Activated effector memory CD4-positive, alpha-beta T cell treated with anti-CD3 and anti-CD28 coated beads, Interleukin-2, amount 50 U/mL, for 16 hours (primary cell): ENCODE measurements at places on chromosomes 1 and 21.
A peak's percentile ranks its signal among the peaks of the same experiment; 100 is the strongest.

- no peak for DNase-seq
These were observed 61.1 kb downstream of the SLC45A1 start for GRCh38 chr1:8378981-8379470.

DNA sequence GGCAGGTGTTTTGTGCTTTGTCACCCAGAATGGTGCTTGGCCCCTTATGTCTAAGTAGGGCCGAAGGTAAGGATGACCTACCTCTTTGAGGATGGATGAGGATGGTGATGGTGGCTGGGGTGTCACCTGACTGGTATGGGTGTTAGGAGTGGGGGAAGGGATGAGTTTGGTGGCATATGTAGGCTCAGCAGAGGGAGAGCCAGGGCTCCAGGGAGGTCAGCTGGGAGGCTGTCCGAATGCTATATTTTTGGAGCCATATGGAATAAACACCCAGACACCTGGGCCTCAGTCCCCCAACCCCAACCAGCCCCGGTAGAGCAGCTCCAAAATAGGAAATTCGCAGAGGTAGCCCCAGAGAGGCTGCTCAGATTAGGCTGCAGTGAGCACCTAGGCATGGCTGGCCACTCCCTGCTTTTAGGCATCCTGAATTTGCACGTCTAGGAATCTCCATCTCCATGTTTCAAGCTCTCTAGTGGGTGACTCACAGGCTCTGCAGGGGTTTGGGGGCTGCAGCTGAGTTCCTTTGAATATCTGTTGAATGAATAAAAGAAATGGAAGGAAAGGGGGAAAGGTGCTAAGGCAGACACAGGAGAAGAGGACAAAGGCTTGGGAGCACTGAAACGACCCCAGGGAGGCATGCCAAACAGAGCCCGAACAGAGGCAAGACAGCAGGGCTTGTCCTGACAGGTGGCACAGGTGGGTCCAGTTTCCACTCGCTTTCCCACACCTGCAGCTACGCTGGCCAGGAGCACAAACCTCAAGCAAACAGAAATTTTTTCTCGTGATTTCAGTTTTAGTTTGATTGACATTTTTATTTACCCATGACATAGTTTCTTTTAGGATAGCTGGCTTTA is 135.3 kb upstream of the EDN2 start:
- no peak for DNase-seq

GRCh38 chr1:223233410-223234169 is 90.5 kb upstream of the TLR5 start:
- DNase-seq = no peak

- DNase-seq = no peak
These were observed 8.2 kb downstream of the RBM15 start for GRCh38 chr1:110347182-110347893.

GRCh38 chr1:168419736-168420135 is 124.1 kb downstream of the XCL2 start:
- no peak for DNase-seq

- no peak for DNase-seq
These were observed 18.2 kb upstream of the PDC start for GRCh38 chr1:186479162-186479561.

- peak; percentile 33 for DNase-seq
These were observed 13.0 kb downstream of the EDARADD start for GRCh38 chr1:236407059-236407458.

- DNase-seq = no peak
These were observed 57.7 kb downstream of the PRRX1 start for GRCh38 chr1:170721621-170722020.

- DNase-seq = no peak
These were observed 294.7 kb downstream of the SIPA1L2 start for GRCh38 chr1:232335261-232335660.

DNA sequence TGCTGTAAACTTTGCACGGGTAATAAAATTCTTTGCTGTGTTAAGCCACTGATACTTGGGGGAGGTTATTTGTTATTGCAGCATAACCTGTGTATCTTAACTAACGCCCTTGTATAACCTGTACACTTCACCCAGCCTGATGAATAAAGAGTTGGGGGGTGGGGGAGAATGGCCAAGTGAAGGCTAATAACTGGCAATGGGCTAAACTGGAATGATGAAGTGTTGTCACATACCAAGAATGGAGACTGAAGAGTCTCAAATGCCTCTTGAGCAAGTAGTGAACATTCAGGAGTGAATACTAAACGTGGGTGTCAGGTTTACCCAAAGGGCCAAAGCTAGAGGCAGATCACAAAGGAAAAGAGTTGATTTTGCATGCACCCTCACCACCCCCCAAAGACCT is 169.4 kb downstream of the C1orf94 start:
- no peak for DNase-seq

GRCh38 chr1:48916130-48917069 is 139.7 kb upstream of the BEND5 start:
- DNase-seq = no peak

DNA sequence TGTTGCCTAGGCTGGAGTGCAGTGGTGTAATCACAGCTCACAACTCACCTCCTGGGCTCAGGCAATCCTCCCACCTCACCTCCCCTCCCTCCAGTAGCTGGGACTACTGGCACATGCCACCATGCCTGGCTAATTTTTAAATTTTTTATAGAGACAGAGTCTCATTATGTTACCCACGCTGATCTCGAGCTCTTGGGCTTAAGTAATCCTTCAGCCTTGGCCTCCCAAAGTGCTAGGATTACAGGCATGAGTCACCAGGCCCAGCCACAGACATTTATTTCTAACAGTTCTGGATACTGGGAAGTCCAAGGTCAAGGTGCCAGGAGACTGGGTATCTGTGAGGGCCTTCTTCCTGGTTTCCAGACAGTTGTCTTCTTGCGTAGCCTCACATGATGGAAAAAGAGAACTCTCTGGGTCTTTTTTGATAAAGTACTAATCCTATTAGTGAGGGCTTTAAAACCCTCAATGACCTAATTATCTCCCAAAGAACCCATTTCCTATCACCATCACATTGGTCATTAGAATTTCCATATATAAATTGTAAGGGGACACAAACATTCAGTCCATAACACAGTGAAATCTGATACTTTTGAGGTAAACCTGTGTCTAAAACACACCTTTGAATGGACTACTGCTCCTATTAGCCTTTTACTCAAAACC is 67.9 kb downstream of the PHACTR4 start:
- DNase-seq = no peak

- no peak for DNase-seq
These were observed 621.0 kb upstream of the CXADR start for GRCh38 chr21:16891821-16892220.

DNA sequence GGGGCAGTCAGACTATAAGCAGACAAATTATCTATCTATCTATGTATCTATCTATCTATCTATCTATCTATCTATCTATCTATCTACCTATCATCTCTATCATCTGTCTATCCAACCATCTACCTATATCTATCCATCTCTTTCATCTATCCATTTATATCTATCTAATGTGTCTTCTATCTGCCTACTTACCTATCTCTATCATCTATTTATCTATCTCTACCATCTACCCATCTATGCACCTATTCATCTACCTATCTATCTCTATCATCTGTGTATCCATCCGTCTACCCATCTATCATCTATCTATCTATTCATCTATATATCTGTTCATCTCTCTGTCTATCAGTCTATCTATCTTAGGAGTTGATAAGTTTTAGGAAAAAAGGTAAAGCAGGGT is 10.8 kb upstream of the COG2 start:
- DNase-seq = no peak

DNA sequence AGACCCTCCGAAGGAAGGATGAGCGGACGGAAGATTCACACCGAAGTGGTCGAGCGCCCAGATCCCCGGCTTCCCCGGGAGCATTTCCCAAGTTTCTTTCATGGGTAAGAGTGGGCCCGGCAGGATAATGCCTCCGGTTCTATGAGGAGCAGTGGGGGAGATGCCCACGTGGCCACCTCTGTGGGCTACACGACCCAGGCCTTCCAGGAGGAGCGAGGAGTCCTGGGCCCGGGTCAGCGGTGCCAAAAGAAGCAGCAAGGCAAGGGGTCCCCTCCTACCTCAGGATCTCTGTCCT is 7.9 kb upstream of the NBPF11 start:
- no peak for DNase-seq

DNA sequence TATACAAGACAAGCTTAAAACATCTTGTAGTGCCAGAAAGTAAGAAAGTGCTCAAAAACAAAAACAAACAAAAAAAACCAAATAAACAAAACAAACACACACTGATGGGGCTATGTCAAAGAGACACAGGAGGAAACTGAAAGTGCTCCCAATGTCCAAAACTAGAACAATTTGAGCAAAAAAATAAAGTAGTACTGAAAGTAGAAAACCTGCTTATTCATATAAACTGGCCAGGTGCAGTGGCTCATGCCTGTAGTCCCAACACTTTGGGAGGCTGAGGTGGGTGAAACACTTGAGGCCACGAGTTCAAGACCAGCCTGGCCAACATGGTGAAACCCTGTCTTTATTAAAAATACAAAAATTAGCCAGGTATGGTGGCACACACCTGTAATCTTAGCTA is 129.9 kb downstream of the GLUL start:
- no peak for DNase-seq

- no peak for DNase-seq
These were observed 25.2 kb downstream of the PPP2R5A start for GRCh38 chr1:212310383-212310782.

- DNase-seq = no peak
These were observed 84.2 kb downstream of the ABCA4 start for GRCh38 chr1:94036730-94037129.

DNA sequence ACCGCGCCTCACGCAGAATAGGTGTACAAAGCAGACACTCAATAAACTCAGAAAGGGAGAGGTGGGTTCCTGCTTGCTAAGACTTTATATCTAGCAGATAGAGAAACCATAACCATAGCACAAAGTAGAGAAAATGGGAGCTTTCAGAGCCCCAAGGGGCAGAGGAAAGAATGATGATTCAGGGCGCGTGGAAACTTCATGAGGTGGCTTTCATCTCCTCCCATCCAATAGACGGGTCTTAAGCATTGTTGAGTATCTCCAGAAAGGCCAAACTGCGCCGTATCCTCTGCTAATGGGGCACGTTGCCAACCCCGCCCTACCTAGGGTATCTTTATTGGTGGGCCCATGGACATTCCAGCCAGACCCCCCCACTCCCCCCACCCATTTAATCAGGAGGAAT is 778 bp upstream of the MIXL1 start:
- DNase-seq = no peak

DNA sequence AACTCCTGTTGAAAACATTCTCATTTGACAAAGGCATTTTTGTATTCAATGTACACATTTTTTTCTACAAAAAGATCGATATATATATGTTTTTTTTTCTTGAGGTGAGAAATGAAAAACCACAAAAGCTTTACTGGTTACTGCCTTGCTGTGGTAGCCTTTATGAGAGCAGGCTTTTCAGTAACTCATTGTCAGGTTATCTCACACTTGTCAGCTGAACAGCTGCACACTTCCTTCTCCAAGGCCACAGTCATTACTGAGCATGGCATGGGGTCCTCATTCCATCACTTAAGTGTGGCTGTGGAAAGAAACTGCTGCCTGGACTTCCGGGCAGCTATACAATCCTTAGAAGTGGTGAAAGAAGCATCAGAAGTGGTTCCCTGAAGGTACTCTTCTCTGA is 169.3 kb upstream of the ZP4 start:
- no peak for DNase-seq

DNA sequence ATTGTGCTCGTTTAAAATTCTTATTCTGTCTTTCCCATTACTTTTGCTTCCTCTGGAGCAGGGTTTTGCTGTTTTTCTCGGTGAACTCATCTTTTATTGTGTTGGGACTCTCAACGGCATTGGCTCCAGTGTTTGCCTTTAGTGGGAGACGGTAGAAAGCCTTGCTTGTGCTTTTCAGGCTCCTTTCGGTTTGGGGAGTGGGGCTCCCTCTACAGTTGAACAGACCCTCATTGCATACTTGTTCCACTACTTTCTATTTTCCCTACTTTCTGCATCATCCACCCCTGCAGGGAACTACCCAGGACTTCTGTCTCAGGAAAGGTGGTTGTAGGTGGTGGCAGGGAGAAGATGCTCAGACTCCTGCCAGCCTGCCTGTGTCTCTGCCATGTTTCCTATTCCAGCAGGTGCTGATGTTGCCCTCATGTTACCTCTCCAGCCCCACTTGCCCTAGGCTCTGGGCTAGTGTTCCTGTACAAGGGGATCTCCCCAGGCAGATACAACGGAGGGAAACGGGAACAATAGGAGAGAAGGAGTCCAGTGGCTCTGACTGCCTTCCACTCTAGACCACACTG is 68.5 kb upstream of the ZBTB18 start:
- DNase-seq = no peak

GRCh38 chr21:23578027-23578426 is 2029.3 kb downstream of the MRPL39 start:
- no peak for DNase-seq

DNA sequence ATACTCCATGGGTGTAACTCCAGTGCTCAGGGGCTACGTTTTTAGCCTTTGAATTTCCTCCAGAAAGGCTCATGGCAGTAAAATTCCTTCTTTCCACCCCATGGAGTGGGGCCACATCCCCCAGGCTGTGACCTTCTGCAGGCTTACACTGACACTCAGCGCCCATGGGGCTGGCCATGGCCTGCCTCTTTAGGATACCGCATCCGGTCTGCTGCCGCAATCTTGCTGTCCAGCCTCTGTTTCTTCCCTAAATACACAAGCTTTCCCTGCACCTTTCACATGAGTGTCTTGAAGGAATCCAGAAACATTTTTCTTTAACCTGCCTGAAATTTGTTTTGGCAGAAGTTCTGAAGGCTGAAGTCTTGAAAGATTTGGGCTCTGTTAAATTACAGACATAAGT is 170.5 kb downstream of the NTMT2 start:
- DNase-seq = no peak

- DNase-seq = no peak
These were observed 223.7 kb upstream of the ADAMTS5 start for GRCh38 chr21:27190601-27191000.

DNA sequence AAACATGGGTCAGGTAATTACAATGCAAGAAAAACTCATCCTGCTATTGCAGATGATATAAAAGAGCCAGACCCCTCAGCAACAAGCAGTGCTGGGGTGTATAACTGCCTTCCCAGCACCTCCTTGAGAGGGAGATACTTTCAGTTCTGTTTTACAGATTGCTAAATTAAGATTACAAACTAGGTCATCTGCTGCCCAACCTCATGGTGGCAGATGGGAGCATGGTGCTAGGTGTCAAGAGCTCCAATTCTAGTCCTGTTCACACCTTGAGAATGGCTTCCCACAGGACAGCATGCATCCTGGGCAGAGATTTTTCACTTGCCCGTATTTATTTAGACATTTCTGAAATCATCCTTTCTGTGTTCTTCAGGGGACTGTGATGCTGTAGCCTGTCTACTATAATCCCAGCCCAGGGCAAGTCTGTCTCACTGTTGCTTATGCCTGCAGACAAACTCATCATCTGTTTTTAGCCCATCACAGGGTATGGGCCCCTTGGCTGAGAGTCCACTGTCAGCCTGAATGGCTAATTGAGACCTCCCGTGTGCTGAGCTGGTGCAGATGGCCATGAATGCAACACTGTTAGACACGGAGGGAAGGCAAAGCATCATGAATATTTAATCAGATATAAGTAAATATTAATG is 40.2 kb upstream of the PBX1 start:
- no peak for DNase-seq

DNA sequence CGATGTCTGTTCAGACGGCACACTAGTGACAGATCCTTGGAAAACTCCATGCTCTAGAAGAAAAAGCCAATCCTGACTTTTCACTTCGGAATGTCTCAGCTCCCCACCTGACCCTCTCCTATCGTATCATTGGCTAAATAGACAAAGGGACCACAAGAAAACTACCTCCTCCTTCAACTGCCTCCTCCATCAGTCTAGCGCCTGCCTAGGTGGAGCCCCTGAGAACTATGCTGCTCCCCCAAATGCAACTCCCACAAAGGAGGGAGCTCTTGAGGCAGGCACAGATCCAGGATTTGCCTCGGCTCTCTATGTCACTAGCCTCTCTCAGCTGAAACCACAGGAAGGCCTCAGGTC is 148.4 kb downstream of the TOMM20 start:
- no peak for DNase-seq
